GM10248 (cell line): ENCODE measurements at places on chromosomes 7 and 10.

- DNase-seq, result no peak
Observed at GRCh38 chr10:61554925-61555324, 101.7 kb upstream of the TMEM26 start.

DNA sequence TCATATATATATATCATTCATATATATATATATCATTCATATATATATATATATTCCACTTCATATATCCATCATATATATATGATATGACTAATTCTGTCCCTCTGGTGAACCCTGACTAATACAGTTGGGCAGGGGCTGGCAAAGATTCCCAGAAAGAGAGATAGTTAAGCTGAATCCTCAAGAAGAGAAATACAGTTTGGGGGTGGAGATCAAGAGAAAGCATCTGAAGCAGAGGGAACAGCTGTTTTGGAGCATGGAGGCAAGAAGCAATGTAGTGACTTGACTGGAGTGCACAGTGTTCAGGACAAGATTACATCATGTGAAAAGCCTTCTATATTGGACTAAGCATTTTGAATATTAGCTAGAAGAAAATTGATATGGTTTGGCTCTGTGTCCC lies 540.7 kb downstream of the MAGI2 start:
- no peak for DNase-seq

DNA sequence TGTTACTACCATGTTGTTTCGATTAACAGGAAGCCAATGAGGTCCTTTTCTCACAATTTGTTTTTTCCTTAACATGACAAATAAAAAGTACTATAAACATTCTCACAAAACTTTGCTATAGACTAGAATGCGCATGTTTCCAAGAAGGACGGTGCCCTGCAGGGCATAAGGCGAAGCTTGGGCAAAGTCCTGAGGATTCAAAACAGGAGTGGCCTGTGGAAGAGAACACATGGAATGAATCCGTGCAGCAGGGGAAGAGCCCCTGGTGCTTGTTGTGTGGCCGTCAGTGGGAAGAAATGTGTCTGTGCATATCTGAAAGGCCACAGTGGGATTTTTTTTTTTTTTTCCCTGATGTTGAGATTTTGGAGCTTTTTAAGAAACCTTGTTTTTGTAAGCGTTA lies 67.6 kb downstream of the ITGA8 start:
- DNase-seq, result no peak

GRCh38 chr10:52877451-52877850 lies 104.9 kb upstream of the MBL2 start:
- no peak for DNase-seq

GRCh38 chr10:52801947-52802346 lies 29.4 kb upstream of the MBL2 start:
- no peak for DNase-seq

- DNase-seq, result no peak
Observed at GRCh38 chr7:115937960-115938359, 92.6 kb downstream of the TFEC start.

DNA sequence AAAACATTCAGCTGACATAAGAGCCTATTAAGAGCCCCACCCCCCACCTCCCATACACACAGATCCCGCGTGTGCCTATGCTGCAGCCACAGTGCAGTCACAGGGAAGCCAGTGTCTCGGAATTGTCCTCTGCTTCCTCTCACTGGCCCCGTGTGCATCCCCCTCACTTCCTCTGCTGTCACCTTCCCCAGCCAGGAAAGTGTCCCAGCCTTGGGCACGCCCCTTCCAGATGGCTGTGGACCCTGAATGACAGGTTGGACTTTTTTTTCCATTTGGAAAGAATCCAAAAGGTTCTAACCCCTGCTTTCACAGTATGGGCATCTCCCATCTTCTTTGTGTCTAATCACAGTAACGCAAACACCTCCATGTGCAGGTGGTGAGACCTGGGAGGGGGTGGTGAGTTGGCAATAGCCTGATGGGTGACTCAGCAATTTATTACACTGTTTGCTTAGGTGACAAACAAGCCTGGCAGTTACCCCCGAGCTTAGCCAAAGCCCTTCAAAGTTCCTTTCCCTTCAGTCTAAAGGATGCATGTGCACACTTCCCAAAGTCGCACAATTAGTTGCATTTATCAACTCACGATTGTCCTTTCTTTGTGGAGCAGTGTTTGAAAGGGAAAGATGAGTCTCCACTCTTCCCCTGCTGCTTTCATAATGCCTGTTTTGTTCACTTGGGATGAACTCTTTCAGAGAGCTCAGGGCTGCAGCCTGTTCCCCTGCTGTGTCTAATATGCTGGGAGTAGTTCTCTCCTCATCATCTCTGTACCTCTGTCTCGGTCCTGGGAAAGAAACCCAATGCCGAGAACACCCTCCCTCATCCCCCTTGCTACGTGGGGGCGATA lies 67.5 kb upstream of the EFCAB10 start:
- no peak for DNase-seq

GRCh38 chr10:1173091-1173490 lies 116.9 kb downstream of the WDR37 start:
- no peak for DNase-seq

DNA sequence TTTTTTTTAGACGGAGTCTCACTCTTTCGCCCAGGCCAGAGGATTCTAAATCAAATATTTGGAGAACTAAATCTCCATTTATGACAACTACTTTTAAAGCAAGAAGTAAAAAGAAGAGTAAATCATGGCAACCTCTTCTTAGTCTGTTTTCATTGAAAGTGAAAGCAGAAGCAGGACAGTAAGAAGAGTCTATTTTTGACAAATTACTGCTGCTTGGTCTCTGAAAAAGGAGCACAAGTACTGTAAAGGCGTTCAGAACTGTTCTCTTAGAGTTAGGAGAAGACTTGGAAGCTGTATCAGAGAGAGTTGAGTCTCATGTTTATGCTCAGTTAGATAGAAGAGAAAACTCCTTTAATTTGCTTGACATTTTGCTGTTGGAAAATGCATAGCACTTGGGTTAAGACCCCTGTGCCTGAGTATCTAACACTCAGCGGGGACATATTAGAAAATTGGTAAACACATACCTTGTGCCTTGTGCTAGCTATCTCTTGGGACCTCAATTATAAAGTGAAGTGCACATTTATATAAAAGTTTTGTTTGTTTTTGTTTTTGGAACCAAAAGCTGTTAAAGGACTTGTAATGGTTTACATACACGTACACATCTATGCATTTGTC lies 433.0 kb downstream of the ANKRD7 start:
- DNase-seq, result no peak

- no peak for DNase-seq
Observed at GRCh38 chr7:35599645-35600044, 95.3 kb downstream of the HERPUD2 start.

GRCh38 chr10:120429395-120429794 lies 27.6 kb upstream of the PLPP4 start:
- DNase-seq, result no peak

DNA sequence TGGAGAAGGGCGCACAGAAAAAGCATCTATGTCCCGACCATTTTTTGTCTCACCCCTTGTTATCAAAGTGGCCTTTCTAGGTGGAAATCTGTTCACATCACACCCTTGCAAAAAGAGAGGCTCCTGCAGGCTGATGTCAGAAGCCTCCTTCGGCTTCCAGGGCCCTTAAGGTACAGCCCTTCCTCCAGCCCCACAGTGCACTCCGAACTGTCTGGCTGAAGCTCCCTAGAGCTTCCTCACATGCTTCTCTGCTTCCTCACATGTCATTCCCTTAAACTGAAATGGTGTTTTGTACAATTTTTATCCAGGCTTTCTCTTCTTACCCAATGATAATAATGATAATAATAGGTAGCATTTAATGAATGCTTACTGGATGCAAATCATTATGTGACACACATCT lies 210.3 kb downstream of the INHBA start:
- DNase-seq, result no peak

DNA sequence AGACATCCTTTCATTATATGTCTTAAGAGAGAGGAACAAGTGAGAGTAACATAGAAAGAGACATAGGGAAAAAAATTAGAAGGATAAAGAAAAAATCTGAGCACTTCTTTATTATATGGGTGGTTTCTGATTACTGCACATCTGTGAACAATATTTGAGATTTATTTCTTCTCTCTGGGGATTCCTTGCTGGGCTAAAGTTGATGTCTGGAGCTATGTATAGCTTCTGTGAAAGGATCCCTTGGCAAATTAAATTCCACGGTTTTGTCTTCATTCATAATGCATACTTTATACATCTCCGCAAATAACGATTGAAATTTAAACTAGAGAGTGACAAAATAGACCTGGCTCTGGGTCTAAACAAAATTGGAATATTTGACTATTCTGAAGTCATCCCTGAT lies 232.2 kb upstream of the CTBP2 start:
- DNase-seq, result no peak
